ENCODE measurements at places on chromosomes 13 and 19. TPM values are rescaled to one million over a fixed set of nuclear protein-coding genes. Genes with fewer than 3 reads are reported as not detected.

ZNF573 gene
- 3.3 TPM for total RNA-seq

FGF9 gene
- total RNA-seq, result 0.65 TPM

- DNase-seq, result peak; percentile 71
Measured at GRCh38 chr13:111474136-111475002, 153.9 kb downstream of the TEX29 start.

DNA sequence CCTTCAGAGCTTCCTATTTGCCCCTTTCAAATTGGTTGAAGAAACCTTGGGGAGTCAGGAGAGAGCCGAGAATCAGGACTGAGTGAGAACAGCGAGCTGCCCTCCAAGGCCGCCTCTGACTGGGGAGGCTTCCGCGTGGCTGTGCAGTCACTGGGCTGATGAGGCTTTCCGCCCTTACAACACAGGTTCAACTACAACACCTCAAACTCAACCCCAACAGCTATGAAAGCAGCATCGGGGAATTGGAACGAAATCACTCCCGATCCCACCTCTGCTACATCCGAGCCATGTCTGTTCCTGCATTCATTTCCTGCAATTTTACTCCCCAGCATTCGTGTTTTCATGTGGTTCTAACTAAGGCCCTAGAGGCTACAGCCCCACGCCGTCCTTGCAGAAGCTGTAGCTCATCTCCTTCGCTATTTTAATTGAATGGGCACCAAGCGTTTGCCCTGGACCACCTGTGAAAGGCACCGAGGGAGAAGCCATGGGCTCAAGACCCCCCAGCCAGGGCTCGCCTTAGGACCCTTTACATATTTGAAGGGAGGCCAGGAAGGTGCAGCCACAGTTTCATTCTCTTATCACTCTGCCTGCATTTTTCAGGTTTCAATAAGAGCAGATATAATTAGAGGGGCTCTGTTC is 12.3 kb upstream of the RASA3 start:
- DNase-seq, result no peak

DNA sequence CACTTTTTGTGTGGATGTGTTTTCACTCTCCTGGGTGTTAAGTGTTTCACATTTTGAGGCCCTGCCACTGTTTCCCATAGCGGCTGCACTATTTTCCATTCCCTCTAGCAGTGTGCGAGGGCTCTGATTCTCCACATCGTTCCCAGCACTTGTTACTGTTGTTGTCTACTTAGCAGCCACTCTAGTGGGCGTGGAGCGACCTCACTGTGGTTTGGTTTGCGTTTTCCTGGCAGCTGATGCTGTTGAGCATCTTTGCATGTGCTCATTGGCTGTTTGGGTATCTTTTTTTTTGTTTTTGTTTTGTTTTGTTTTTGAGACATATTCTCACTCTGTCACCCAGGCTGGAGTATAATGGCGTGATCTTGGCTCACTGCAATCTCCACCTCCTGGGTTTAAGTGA is 14.4 kb downstream of the NAXD start:
- DNase-seq, result no peak

RCBTB2 gene
- total RNA-seq, result 20.4 TPM

GRCh38 chr19:5628461-5628860 is 5.6 kb downstream of the SAFB start:
- peak; percentile 49 for DNase-seq

GRCh38 chr19:9586764-9587163 is 2.5 kb upstream of the ZNF121 start:
- peak; percentile 66 for DNase-seq

GRCh38 chr19:35038623-35039512 is 2.7 kb upstream of the HPN start:
- DNase-seq, result no peak

DNA sequence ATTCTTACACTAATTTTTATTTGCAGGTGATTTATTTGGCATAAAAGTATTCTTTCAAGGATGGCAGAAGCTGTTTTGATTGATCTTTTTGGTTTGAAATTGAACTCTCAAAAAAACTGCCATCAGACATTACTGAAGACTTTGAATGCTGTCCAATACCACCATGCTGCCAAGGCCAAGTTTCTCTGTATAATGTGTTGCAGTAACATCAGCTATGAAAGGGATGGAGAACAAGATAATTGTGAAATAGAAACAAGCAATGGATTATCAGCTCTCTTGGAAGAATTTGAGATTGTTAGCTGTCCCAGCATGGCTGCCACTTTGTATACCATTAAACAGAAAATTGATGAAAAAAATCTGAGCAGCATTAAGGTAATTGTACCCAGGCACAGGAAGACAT is 1.2 kb downstream of the LACC1 start:
- peak; percentile 20 for DNase-seq

MBD3L3 gene
- total RNA-seq, result not detected

KLK6 gene
- not detected for total RNA-seq

CYP4F8 gene
- not detected for total RNA-seq

- no peak for DNase-seq
Measured at GRCh38 chr19:23482829-23483228, 87.6 kb upstream of the ZNF91 start.

GRCh38 chr13:49412749-49413148 is 31.1 kb downstream of the CAB39L start:
- no peak for DNase-seq

DNA sequence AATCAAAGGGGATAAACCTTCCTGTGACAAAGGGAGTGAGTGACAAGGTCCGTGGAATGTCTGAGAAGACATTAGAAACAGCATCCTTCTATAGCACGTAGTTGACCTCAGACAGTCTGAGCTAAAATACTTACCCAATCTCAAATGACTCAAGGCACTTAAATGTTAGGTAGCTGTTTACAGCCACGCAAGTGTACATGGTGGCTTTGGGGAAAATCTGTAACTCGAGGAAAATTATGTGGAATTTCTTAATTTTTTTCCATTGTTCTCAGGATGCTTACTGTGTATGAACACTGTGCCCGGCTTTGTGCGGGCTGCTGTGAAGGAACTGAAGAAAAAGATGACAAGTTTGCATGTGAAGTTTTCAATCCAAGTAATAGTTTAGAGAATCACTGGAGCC is 5.2 kb downstream of the LGALS13 start:
- no peak for DNase-seq
